A549 (cell line): ENCODE measurements at places on chromosomes 16 and 17.

DNA sequence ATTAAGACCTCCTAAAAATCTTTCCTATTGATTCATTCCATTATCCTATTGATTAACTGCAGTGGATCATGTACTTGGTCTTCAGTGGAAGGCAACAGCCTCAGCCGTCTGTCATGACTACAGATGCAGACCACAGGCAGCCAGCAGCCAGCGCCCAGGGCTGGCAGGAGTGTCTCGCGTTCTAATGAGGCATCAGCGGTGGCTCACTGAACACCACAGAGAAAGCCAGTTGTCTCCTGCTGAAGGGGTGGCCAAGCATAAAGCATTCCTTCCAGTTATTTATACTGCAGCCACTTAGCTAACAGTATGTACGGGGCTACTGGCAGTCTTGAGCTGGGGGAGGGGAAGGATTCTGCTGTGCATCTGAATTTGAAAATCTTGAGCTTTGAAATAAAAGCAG is 214.3 kb downstream of the IRX3 start:
- DNase-seq = no peak

- no peak for DNase-seq
Measured at GRCh38 chr16:54031107-54031760, 255.4 kb downstream of the IRX3 start.

DNA sequence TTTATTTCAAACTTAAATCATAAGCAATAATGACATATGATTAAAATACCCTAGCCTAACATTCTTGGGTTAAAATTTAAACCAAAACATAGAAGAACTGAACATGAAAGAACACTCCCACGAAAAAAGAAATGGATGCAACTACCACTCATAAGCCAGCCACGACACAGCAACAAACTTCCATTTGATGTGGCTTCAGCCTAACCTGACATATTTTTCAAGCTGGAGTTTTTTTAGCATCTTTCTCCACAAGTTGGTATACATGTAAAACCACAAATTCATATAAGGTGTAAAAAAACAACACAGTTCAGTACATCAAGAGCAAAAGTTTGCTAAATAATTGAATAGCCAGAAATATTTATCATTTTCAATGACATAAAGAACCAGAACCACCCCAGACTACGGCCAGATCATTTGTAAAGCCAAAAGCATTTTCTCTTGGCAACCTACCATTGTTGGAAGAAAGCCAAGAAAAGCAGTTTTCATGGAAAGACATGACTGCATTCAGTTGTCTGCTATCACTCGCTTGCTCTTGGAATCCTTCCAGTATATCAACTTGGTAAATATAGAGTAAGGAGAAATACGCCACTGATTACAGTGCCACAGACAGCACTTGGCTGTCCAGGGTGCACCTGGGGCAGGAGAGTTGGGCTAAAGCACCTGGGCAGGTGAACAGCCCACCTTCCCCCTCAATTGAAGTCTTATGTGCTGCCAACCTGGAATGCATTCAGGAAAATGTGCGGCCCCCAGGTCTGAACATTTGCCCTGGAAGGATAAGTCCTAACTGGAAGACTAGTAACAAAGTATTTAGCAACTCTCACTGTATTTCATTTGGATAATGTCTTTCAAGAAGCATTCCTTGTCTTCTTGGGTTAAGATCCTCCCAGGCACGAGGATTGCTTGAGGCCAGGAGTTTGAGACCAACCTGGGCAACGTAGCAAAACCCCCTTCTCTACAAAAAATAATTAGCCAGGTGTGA is 60.5 kb downstream of the CREBBP start:
- peak; percentile 67 for DNase-seq

GRCh38 chr16:56415875-56416274 is 9.5 kb downstream of the AMFR start:
- no peak for DNase-seq

DNA sequence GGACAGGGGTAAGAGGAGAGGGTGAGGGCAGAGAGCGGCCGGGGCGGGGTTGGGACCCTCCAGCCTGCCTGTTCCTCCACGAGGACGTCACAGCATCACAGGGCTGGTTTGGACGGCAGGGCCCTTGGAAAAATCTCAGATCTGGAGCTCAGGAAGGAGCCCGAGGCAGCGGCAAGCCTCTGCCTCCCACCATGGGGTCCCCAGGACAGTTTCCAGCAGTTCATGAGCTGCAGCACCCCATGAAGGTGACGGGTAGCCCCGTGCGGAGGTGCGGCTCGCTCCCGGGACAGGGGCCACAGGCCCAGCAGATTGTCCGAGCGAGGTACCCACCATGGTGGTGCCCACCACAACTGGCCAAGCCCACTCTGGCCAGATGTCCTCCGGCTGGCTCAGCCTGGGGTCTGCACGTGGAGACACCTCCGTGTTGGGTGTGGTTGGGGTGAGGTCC is 21.3 kb downstream of the TPSD1 start:
- no peak for DNase-seq

- DNase-seq = no peak
Measured at GRCh38 chr16:52398021-52398420, 148.9 kb downstream of the TOX3 start.

DNA sequence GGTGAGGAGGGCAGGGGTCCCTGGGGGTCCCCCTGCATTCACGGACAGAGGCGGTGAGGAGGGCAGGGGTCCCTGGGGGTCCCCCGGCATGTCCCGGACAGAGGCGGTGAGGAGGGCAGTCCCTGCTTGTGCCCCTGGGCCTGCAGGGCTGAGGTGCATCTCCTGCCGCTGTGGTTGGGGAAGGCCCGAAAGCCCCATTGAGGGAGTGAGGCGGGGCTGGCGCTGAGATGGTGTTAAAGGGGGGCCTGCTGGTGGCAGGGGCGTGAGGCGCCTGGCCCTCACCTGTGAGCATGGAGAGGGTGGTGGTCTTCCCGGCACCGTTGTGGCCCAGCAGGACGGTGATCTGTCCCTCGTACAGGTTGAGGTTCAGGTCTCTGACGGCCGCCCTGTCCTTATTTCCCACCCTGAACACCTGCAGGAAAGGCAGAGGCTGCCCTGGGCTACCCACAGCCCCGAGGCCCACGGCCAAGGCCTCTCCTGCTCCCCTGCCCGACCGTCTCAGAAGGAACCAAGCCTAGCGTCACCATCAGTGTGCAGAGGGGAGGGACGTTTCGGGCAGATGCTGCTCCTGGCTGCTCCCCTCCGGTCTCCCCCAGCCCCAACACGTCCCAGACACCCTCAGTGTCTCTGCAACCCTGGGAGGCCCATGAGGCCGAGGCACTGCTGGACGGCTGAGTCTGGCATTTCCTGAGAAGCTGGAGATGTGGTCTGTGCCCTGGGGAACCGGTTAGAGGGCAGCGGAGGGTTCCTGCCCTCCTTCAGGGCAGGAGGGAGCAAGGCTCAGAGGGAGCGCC is 31.4 kb upstream of the RNPS1 start:
- DNase-seq = no peak

- no peak for DNase-seq
Measured at GRCh38 chr17:16943032-16943352, 28.9 kb downstream of the TNFRSF13B start.

DNA sequence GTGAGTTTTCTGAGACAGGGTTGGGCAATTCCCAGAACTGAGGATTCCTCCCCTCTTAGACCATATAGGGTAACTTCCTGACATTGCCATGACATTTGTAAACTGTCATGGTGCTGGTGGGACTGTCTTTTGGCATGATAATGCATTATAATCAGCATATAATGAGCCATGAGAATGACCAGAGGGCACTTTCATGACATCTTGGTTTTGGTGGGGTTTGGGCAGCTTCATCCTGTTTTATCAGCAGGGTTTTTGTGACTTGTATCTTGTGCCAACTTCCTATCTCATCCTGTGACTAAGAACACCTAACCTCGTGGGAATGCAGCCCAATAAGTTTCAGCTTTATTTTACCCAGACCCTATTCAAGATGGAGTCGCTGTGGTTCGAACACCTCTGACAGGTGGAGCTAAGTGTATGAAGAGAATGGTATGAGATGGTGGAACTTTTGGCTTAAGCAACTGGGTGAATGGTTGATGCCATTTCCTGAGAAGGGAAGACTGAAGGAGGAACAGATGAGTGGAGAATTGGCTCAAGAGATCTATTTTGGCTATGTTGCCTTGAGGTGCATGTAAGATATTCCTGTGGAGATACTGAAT is 217.3 kb downstream of the RAB11FIP4 start:
- DNase-seq = no peak
